ENCODE measurements at places on chromosomes 12 and 14.

- DNase-seq = no peak
These were observed 660.9 kb upstream of the MGAT4C start for GRCh38 chr12:86917121-86917520.

DNA sequence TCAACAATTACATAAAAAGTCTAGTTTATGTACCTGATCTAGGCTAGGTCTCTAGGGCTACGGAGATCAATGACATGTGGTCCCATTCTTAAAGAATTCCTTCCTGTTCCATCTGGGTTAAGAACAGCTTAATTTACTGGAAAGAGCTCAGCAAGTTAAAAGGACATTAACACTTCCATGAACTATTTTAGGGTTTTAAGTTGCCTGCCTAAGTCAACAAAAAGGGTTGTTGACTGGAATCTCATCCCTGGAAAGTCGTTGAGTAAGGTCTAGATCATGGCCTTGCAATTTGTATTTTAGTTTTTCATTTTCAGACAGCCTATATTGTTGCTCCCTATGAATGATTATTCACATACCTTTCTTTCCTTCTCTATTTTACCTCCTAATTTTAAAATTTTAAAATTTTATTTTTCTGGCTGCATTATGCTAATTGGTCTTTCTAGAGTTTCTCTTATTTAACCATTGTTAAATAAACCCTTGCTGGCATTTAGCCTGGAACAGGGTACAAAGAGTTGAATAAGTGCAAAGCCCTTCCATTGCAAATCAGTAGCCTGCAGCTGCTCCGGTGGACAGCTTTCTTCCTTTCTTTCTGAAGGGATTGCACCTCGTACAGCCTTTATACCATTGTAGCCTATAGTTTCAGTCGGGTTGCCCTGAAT is 66.3 kb downstream of the VRK1 start:
- no peak for DNase-seq

- DNase-seq = no peak
These were observed 66.9 kb downstream of the C12orf56 start for GRCh38 chr12:64323476-64324225.

- DNase-seq = no peak
These were observed 128.8 kb downstream of the CCDC60 start for GRCh38 chr12:119463211-119463926.

DNA sequence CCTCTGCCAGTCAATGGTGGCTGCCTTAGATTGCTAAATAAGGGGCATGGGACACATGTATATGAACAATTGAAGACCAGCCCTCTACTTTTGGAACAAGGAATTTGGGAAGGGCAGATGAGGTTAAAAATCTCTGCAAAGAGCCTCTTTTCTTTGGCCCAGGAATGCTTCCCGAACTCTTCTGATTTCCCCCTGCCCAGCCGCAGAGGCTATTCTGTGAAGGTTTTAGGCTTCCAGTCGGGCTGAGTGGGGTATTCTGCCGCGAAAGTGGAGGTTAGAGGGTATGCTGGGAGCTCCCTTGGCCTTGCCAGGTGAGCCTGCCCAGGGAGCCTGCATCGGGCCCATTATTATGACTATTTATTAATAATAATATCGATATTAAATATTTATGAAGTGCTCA is 1.2 kb downstream of the POU6F1 start:
- no peak for DNase-seq

DNA sequence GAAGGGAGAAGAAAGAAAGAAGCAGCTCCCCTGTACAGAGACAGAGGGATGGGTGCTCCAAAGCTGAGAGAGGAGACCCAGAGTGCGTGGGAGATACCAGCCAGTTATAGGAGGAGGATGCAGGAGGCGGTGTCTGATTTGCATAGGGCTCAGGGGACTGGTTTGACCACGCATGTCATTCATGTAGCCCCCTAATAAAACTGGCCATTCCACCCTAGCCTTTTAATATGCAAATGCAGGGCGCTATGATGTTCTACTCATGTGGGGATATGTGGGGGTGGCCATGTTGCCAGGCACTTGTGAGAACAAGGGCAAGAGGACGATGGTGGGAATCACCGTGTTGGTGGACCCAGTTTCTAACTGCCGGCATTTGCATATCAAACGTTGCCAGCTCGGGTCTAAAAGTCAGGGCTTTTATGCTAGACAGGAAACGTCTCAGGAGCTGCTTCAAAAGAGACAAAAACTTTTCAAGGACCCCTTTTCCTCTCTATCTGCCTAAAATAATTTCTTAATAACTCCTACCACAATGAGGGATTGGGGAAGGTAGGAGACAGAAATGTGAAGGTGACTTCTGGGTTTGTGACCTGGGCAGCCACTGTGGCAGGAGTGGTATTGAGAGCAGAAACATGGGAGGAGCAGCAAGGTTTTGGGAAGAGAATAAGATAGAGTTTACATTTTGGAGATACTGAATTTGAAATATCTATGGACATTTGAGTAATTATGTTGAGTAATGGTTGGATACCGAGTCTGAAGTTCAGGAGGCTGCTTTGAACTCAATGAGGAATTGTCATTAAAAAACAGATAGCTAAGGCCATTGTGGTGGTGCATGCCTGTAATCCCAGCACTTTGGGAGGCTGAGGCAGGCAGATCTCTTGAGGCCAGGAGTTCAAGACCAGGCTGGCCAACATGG is 2.2 kb upstream of the ATXN3 start:
- no peak for DNase-seq

DNA sequence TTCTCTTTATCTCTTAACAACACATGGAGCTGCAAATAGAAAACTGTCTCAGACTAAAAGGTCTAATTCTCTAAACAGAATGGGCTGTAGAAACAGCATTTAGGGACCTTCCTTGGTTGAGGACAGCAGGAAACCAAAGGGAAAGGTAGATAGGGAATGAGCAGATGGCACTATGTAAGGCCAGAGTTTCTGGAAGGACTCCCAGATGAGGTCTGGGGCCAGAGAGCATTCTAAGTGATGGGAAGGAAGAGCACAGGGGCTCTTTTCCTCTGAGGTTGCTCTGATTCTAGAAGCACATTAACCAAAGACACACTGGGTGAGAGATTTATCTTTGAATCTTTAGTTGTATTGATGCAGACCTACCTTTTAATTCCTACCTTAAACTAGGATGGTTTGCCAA is 79.4 kb downstream of the TPH2 start:
- no peak for DNase-seq

- no peak for DNase-seq
These were observed 2.2 kb downstream of the FIGNL2 start for GRCh38 chr12:51846271-51846691.

DNA sequence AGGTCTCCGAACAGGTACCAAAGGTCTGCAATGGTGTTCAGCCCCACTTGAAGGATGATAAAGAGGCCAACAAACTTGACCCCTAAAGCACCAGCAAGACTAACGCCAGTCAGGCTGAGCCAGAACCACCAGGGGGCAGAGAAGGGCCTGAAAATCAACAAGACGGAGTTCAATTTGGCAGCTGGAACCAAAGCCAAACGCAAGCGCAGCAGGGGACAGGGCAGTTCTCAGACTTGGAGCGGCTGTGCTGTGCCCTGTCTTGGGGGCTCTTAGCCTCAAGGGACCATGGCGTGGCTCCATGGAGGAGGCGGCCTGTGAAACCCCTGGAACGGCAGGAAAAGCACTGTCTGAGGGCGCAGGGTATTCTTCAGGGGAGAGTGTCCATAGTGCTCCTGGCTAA is 19.6 kb downstream of the POMT2 start:
- peak; percentile 91 for DNase-seq

GRCh38 chr12:46382408-46382963 is 9.9 kb upstream of the SLC38A2 start:
- DNase-seq = no peak

DNA sequence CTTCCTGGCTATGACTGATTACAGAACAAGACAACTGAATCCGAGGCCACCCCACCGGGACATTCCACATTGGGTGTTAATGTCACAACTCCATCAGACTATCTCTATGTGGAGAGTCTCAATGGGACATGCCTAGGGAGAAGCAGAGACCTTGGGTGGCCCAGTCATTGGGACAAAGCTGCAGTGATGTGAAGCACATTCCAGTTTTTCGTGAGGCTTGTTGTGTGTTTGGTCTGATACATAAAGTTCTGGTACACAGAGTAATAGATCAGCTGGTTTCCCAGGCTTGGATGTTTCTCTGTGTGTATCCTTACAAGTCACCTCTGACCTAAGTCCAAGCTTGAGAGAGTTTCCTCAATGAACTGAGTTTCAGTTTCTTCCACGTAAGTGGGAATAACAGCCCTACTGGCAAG is 42.3 kb downstream of the CPM start:
- DNase-seq = no peak

- DNase-seq = no peak
These were observed 3.4 kb upstream of the MYRFL start for GRCh38 chr12:69821456-69822159.

- DNase-seq = no peak
These were observed 8.7 kb upstream of the RESF1 start for GRCh38 chr12:31950492-31950891.

- no peak for DNase-seq
These were observed 103.3 kb upstream of the BBS10 start for GRCh38 chr12:76451528-76451927.

- DNase-seq = no peak
These were observed 47.2 kb upstream of the JDP2 start for GRCh38 chr14:75380656-75381055.

DNA sequence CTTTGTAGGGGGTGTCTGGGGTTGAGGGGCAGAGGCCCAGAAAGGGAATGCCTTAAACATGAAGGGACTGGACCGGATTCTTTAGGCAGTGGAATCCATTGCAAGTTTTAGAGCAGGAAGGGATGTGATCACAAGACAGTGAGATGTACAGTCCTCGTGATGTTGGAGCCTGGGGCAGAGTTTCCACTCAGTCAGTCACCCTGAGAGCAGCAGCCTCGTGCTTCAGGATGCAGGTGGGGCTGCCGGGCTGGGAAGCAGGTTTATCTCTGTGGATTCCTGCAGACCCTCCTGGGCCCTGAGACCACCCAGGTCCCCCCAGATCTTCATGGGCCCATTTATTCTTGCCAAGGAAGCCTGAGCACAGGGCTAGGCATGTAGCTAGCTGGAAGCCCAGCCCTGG is 38.5 kb downstream of the RIN3 start:
- DNase-seq = no peak

DNA sequence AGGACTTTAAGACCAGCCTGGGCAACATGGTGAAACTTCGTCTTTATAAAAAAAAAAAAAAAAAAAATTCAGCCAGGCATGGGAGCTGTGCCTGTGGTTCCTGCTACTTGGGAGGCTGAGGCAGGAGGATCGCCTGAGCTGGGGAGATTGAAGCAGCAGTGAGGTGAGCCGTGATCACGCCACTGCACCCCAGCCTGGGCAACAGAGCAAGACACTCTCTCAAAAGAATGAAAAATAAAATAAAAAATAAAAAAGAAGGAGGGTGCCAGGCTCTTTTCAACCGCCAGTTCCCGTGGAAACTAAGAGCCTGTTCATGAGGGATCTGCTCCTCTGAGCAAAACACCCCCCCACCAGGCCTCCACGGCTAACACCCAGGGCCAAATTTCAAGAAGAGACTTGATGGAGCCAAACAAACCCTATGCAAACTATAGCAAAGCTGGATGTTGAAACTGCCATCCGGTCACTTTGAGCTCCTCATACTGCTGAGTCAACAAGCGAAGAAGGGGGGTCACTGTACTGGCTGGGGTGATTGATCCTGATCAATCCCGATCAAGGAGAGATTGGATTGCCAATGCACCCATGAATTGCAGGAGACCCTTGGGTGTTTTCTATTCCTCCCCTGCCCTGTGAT is 23.4 kb downstream of the DLK1 start:
- DNase-seq = no peak

- DNase-seq = no peak
These were observed 255.6 kb upstream of the G2E3 start for GRCh38 chr14:30303350-30303749.

DNA sequence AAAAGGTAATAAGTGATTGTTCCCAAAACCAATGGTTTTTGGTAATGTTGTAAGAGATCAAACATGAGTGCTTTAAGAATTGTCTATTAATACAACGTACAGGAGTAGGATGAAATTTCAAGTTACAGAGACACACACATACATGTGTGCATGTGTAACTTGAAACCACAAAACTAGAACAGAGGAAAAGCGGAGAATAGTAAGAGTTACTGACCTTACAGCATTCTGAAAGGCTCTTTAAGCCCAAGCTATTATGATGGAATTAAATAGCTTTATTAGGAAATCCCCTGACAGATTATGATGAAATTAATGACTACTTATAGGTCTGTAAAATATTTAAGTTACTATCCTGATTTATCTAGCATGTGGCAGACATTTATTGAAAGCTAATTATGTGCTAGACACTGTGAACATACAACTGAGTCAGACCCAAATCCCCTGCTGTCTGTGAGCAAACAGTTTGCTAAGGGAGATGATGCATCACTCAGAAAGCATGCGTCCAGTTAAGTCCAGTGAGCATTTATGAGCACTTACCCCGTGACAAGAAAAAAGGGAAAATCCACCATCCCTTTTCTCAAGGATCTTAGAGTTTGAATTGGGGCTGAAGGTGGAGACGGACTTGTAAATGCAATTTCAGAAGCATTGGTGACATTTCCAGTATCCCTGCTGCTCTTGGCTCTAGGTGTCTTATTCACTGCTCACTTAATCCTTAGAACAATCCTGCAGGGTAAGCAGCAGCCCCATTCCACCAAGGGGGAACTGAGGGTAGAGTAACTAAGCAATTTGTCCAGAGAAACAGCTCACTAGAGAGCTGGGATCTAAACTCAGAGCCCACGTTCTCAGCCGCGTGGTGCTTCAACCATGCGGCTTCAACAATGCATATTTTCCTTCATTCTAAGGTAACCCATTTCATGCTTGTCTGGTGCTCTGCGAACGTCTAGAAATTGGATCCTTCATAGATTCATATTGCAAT is 117.4 kb downstream of the EML1 start:
- DNase-seq = no peak

GRCh38 chr12:122837306-122838265 is 2.3 kb downstream of the HIP1R start:
- DNase-seq = no peak

- DNase-seq = no peak
These were observed 102.9 kb downstream of the ADCK1 start for GRCh38 chr14:77902811-77903210.

- DNase-seq = no peak
These were observed 7.4 kb upstream of the EPS8 start for GRCh38 chr12:15796493-15797141.

- DNase-seq = no peak
These were observed 79.9 kb downstream of the ERGIC2 start for GRCh38 chr12:29301114-29301513.

All from WERI-Rb-1 (cell line).